ENCODE measurements at places on chromosomes 1 and 21.

- H3K27ac ChIP-seq = no peak overlapping the region
- no peak overlapping the region for H3K4me3 ChIP-seq
- DNase-seq = no peak
- no peaks in the 10 kb centered on the region for H3K36me3 ChIP-seq
- no peaks in the 10 kb centered on the region for H3K27me3 ChIP-seq
Observed at GRCh38 chr1:205075642-205076155, 8.6 kb downstream of the TMEM81 start.

DNA sequence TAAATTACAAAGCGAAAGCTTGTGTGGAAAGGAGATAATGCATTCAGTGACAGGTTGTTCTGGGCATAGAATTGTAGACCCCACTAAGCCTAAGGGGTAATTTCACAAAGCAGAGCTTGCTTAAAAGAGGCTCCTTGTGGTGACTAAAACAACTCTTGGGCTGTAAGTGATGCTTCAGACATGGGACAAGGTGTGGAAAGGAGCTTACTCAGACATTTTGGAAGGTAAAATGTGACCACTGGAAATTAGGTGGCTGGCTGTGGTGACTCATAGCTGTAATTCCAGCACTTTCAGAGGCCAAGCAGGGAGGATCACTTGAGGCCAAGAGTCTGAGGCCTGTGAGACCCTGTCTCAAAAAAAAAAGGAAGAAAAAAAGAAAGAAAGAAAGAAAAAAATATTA, 51.1 kb upstream of the LRRC8C start:
- H3K36me3 ChIP-seq = peaks cover 37% of the 10 kb centered on the region
- H3K4me1 ChIP-seq = peaks cover 5% of the 10 kb centered on the region
- no peak overlapping the region for H3K4me3 ChIP-seq
- H3K27me3 ChIP-seq = no peaks in the 10 kb centered on the region

DNA sequence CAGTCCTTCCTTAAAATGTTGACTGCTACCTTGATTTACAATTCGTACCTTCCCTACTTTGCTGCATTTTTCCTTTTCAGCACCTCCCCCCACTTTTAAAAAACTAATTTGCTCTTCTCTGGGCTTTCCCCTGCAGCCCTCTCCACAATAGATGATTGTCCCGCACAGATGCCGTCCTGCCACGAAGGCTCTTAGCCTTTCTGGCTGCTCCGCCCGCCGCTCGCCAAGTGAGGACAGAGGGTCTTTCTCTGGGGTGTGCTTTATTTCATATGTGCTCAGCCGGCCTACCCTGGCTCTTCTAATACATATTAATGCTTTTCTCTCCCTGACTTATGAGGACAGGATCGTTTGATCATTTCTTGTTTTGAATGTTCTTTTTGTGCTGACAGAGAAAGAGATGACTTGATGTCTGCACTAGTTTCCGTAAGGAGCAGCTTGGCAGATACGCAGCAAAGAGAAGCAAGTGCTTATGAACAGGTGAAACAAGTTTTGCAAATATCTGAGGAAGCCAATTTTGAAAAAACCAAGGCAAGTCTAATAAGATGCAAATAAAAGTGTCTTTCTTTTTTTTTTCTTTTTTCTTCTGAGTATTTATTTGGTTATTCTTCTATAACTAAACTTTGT, 60.6 kb downstream of the SDCCAG8 start:
- peaks cover 18% of the 10 kb centered on the region for H3K4me1 ChIP-seq
- DNase-seq = no peak
- no peaks in the 10 kb centered on the region for H3K27me3 ChIP-seq

DNA sequence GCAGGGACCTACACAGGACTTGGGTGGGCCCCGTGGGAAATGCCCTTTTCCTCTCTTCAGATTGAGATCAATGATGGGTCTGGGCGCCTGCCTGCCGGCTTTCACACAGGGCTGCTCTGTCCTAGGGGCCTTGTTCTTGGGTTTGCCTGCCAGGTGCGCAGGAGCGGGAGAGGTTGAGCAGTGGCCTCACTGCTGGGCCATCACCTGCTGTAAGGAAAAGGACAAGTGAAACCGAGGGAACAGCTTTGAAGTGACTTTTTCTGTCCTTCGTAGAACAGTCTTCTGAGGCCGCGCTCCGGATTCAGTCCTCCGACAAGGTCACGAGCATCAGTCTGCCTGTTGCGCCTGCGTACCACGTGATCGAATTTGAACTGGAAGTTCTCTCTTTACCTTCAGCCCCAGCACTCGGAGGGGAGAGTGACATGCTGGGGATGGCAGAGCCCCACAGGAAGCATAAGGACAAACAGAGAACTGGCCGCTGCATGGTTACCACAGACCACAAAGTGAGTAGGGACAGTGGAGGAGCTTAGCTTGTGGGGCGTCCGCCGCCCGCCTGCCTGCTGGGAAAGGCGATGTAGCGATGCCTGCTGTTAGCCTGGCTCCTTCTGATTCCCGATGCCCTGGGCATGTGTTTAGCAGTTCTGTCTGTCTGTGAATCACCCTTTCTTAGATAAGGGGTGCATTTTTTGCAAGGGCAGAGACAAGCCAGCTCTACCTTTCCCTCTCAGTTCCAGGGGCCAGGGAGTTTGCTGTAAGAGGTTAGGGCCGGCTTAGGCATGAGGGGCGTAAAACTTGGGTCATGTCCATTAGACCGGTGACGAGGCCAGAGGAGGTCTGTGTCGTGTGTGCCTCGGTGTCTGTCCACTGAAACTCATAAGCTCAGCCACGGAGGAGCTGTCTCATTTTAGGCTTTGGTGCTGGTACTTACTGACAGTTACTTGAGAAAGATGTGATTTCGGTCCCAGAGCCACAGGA, 19.5 kb upstream of the PWP2 start:
- H3K4me1 ChIP-seq = peaks cover 65% of the 10 kb centered on the region
- peaks cover 55% of the 10 kb centered on the region for H3K36me3 ChIP-seq
- H3K27ac ChIP-seq = peak overlapping the region; percentile 90
- no peak for DNase-seq
- H3K4me3 ChIP-seq = peak overlapping the region; percentile 72

DNA sequence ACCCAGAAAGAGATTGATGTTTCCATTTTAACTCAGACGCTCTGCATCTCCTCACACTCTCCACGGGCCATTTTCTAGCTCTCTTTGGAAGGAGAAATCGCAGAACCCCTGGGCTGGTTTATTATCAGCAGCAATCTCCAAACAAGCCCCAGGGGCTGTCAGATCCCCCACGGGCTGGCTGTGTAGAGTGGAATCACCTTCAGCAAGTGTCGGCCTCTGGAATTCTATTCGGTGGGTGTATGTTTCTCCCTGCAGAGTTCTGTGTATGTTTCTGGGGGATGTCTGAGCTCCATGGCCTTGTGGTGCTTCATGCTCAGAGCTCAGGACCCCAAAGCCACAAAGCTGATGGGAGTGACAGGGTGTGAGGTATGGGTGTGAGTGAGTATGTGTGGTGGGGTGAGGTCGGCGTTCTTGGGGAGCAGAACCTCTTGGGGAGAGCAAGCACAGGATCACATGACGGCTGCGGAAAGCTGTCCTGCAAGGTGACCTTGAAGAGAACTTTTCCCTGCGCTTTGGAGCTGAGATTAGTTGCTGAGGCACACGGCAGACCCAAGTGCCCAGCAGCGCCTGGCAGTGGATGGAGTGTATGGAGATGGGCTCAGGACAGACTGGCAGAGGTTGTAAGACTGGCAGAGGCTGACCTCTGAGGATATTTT, 489 bp downstream of the ACOT11 start:
- H3K27me3 ChIP-seq = peaks cover 25% of the 10 kb centered on the region
- H3K36me3 ChIP-seq = no peaks in the 10 kb centered on the region
- H3K27ac ChIP-seq = no peak overlapping the region
- no peak overlapping the region for H3K4me3 ChIP-seq

DNA sequence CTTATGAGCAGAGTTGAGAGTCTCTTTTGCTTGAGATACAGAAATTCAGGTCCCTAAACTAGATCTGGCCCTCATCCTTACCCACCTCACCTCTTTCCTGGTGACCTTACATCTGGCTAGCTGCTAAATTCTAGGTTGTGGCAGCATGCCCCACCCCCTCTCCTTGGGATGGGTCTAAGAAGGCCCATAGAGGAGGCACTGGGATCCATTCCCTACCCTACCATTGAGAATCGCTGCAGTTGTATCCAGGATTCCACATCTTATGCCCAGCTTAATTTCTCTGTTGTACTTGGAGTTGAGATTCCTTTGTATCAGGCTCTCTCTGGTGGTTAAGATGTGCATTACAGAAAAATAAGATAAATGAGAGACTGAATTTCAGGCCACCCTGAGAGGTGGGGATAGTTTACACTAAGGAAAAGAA, 9.5 kb upstream of the TMEM39B start:
- no peaks in the 10 kb centered on the region for H3K27me3 ChIP-seq
- H3K4me3 ChIP-seq = no peak overlapping the region
- DNase-seq = no peak
- peaks cover 27% of the 10 kb centered on the region for H3K36me3 ChIP-seq
- H3K4me1 ChIP-seq = peaks cover 18% of the 10 kb centered on the region

GRCh38 chr1:21007876-21008275, 168.8 kb downstream of the EIF4G3 start:
- no peak overlapping the region for H3K4me3 ChIP-seq
- H3K4me1 ChIP-seq = peaks cover 12% of the 10 kb centered on the region
- H3K27ac ChIP-seq = no peak overlapping the region
- no peak for DNase-seq
- H3K36me3 ChIP-seq = peaks cover 7% of the 10 kb centered on the region

DNA sequence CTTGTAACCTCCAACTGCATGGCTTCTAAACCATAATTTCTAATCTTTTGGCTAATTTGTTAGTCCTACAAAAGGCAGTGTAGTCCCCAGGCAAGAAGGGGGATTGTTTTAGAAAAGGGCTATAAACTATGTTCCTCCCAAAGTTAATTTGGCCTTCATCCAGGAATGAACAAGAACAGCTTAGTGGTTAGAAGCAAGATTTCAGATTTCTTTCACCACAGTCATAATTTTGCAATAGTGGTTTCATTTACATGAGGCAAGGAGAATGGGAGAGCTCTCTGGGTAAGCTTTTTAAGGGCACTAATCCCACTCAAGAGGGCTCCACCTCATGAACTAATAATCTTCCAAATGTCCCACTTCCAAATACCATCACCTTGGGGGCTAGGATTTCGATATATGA, 1353.9 kb downstream of the NCAM2 start:
- no peaks in the 10 kb centered on the region for H3K4me1 ChIP-seq
- no peaks in the 10 kb centered on the region for H3K36me3 ChIP-seq
- no peak for DNase-seq

DNA sequence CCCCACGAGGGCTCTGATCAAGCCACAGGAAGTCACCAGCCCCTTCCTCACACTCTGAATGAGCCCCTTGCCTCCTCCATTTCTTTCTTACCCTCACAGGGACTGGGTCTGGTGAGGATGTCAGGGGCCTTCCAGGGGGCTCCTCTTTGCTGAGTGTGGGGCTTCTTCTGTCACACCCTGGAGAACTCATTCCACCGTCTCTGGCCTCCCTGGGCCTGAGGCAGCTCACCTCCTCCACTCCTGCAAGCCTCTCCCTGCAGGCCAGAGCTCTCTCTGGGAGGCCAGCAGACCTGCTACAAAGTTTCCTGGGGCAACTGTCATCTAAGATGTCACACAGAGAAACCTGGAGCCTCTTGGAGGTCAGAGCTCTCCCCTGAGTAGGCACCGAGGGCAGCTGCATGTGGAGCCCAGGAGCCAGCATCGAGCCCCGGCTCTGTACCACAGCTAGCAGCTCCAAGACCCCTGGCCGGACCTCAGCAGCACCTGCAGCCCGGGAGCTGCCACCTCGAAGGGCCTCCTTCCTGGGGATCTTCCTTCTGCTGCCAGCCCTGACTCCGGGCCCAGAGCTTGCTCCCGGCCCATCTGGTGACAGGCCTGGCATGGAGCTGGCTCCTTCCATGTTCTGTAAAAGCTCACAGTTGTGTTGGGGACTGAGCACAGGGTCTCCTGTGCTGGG, 1.1 kb downstream of the SPOCD1 start:
- H3K27ac ChIP-seq = peak overlapping the region; percentile 73
- peaks cover 10% of the 10 kb centered on the region for H3K4me1 ChIP-seq
- DNase-seq = no peak

DNA sequence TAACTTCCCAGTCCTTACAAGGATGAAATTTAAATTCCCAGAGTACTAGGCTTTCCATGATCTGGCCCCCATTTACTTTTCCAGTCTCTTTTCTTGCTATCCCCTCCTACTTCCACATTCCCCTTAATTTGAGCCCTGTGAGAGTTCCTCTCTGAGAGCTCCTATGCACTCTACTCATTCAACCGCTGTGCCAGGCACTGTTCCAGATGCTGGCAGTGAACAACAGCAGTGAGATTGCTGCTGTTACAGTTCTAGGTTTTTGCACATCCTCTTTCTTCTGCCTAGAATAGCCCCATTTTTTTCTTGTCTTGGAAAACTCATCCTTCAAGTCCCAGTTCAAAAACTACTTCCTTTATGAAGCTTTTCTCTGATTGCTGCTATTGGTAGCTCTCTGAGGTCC, 18.8 kb downstream of the ATF6 start:
- no peak for DNase-seq
- peaks cover 22% of the 10 kb centered on the region for H3K4me1 ChIP-seq
- H3K27me3 ChIP-seq = no peaks in the 10 kb centered on the region

DNA sequence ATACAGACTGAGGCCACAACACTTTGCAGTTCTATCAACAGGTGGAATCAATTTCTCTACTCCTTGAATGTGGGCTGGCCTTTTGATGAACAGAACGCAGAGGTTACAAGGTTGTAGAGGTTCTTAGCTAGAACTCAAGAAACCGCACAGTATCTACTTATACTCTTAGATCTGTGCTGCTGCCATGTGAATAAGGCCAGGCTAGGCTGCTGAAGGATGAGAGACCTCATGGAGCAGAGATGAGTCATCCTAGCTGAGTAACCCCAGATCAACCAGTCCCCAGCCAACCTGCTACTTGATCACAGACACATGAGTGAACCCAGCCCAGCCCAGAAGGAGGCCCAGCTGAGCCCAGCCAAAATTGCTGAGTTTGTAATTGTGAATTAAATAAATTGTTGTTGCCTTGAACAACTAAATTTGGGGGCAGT, 35.3 kb upstream of the BCAR3 start:
- peaks cover 28% of the 10 kb centered on the region for H3K4me1 ChIP-seq
- H3K4me3 ChIP-seq = no peak overlapping the region
- H3K27ac ChIP-seq = peak overlapping the region; percentile 60
- H3K27me3 ChIP-seq = no peaks in the 10 kb centered on the region
- H3K36me3 ChIP-seq = peaks cover 4% of the 10 kb centered on the region

GRCh38 chr1:83918688-83919285, 80.1 kb downstream of the TTLL7 start:
- H3K36me3 ChIP-seq = no peaks in the 10 kb centered on the region
- H3K4me3 ChIP-seq = no peak overlapping the region
- H3K4me1 ChIP-seq = peaks cover 2% of the 10 kb centered on the region
- H3K27ac ChIP-seq = no peak overlapping the region
- no peak for DNase-seq
- peaks cover 5% of the 10 kb centered on the region for H3K27me3 ChIP-seq

GRCh38 chr1:208917723-208918122, 665.8 kb upstream of the CAMK1G start:
- DNase-seq = no peak
- H3K27ac ChIP-seq = no peak overlapping the region
- no peaks in the 10 kb centered on the region for H3K36me3 ChIP-seq
- H3K4me3 ChIP-seq = no peak overlapping the region

DNA sequence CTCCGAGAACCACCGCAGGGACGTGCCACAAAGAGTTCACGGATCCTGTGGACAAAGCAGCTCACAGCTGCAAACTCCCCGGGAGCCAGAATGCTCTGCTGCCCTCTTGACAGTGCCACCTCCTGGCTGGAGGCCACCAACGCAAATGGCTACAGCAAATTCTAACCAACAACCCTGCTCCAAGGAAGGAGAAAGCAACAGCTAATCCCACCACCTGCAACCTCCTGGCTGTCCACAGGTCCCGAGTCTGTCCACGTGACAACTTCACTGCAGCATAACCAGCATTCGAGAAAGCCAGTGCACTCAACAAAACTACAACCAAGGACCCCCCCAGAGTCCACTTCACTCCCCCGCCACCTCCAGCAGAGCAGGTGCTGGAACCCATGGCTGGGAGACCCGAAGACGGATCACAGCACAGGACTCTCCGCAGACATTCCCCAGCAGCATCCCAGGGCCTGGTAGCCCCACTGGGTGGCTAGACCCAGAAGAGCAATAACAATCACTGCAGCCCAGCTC, 17.3 kb downstream of the POFUT2 start:
- H3K36me3 ChIP-seq = peaks cover 25% of the 10 kb centered on the region
- no peak overlapping the region for H3K27ac ChIP-seq
